Posterior vena cava (tissue), 2 donors: ENCODE measurements at places on chromosomes 7 and 10.

DNA sequence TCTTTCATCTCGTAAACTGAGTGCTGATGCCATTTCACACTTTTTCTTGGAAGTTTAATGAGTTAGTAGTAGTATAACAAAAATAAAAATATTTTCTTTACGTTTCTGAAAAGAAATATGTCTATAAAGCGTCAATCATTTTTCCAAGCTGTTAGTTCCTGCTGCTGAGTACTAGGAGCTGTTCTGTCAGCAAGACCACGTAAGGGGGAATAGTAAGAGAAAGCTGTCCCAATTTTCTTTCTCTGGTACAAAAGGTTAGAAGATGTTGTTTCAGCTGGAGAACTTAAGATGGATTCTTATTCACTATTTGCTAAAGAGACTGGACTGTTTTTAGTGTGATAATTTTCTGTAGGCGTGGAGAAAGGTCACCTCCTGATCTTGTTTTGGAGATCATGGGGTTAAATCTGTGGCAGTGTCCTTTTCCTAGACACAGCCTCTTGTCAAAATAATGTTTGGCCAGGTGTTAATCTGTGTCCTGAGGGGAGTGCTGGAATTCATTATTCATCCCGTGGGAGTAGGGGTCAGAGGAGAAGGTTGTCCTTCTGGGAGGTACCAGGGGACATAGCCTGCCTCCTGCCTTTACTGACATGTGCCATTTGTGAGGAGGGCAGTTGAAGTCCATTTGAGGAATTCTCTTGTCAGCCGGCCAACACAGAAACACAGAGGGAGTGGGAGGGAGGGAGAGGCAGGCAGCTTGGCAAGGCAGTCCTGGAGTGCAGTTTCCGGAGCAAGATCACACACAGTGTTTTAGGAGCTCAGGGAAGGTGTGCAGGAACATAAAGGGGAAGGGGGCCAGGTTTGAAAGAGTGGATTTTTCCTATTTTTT is 368.7 kb downstream of the AUTS2 start:
- DNase-seq: no peak

GRCh38 chr10:93456480-93456879 is 25.7 kb downstream of the MYOF start:
- no peak for DNase-seq

DNA sequence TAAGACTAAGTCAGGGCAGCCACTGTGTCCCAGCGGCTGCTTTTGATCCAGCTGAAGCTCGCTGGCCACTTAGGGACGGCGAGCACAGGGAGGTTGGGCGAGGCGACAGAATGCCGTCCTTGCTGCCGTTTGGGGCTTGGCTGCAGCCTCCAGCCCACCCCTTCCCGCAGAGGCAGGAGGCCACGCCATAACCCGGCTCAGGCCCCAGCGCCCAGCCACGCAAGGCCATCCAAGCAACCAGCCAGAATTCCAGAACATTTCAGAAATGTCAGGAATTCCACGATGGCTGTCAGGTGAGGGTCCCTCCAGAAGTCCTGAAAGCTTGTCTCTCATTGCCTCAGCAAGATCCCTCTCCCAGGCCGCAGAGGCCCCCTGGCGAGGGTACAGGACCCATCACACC is 479.1 kb upstream of the FOXK1 start:
- DNase-seq: no peak

DNA sequence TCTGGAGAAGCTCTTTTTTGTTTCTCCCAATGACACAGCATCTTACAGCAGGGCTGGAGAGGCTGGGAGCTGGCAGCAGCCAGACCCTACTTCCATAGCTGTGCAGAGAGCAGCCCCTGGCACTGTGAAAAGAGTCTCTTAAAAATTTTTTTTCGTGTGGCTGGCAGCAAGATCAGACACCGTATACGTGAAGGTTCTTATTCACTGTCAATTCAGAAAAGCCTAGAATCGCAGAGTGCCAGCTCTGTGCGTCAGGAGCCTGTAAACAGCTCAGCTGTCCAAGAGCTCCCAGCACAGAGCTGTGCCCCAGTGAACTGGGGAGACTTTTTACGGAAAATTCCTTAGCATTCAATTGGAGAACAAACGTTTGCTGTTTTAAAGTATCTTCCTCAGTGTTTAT is 6.5 kb downstream of the BAG3 start:
- DNase-seq: no peak

- no peak for DNase-seq
Measured at GRCh38 chr10:95864906-95865813, 42.6 kb upstream of the CC2D2B start.

DNA sequence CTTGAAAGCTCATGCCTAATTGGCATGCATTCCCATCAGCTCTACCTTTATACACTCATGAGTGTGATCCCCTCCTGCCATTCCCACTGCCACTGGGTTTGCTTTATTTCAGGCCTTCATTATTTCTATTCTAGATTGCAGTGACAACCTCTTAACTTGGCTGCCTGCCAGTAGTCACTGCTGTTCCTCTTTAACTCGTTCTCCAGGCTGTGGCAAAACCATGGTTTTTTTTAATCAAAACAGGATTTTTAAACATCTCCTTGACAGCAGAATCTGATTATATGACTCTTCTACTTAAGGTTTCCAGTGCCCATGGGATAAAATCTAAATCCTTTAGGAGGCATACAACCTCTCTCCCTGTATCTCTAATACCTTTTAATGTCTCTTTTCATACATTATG is 223.7 kb upstream of the PCDH15 start:
- no peak for DNase-seq

GRCh38 chr10:71755179-71755879 is 18.0 kb downstream of the VSIR start:
- DNase-seq: no peak

GRCh38 chr7:17745610-17746009 is 194.7 kb downstream of the SNX13 start:
- no peak for DNase-seq
